Head of caudate nucleus (tissue), 42 donors: ENCODE measurements at places on chromosomes 3 and 15.

- DNase-seq, result no peak
Observed at GRCh38 chr3:43417133-43417532, 130.8 kb downstream of the SNRK start.

DNA sequence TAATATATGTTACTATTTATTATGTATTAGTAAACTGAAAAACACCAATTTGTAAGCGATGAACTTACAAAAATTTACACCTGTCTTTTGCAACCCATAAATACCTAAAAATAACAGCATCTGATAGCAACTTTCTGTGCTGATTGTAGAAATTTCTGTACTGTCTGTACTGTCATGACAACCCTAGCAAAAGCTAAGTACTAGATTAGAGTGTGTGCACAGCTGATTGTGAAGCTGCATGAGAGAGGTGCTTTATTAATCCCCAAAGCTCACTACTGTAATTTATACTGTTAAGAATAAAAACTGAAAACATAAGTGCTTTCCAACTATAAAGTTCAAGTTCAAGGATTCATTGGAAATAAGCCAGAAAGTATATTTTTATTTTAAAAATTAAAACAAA, 815 bp downstream of the BCL2A1 start:
- DNase-seq, result no peak

DNA sequence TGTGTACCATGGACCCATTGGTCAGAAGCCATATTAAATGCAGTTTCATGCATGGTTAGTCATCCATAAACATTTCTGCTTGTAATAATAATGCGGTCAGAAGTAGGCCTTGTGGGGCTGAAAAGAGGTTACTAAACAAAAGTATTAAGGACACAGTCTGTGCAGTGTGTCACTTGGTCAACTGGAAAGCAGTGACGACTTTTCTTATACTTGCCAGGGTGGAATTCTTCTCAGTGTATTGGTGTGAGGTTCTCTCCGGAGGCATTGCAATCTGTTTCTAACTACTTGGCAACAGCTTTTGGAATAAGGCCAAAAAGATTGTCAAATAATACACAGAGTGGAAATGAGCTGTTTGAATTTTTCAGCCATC, 46.8 kb downstream of the CHL1 start:
- no peak for DNase-seq

- no peak for DNase-seq
Observed at GRCh38 chr15:79381593-79381992, 50.5 kb upstream of the MINAR1 start.

DNA sequence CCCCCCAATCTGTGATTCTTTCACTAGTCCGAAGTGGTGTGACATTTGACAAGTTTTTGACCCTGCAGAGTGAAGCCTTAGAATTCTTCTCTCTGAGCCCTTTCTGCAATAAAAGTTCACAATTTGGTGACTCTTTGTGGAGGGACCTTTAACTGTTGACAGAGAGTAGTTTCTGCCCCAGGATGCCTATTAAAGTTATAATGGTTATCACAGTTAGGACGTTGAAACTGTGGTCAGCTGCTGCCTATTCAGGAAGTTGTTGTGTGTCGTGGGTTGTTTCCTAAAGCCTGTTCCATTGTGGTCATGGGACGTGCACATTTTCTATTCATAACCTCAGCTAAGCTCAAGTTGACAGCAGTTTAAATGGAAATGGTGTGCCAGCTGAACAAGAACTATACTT, 274.5 kb downstream of the NEK10 start:
- no peak for DNase-seq

GRCh38 chr3:65037861-65038260, 350.1 kb upstream of the ADAMTS9 start:
- DNase-seq, result no peak

DNA sequence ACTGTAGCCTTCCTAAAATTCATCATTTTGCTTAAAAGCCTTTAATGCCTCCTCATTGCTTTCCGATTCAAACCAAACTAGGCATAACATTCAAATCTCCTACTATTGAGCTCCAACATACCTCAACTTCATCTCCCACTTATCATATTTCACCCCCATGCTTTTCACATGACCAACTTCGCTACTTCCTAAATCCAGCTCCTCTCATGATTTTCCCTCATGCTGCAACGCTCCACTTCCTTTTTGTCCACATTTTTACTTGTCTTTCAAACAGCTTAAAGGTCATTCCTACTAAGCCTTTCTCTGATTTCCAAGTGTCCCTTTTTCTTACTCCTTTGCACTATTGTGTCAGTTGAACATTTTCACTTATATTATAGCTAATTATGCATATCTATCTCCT, 20.3 kb upstream of the ANXA2 start:
- no peak for DNase-seq

GRCh38 chr3:79586232-79586631, 181.6 kb downstream of the ROBO1 start:
- no peak for DNase-seq

- DNase-seq, result no peak
Observed at GRCh38 chr15:38668898-38669391, 104.3 kb upstream of the RASGRP1 start.

DNA sequence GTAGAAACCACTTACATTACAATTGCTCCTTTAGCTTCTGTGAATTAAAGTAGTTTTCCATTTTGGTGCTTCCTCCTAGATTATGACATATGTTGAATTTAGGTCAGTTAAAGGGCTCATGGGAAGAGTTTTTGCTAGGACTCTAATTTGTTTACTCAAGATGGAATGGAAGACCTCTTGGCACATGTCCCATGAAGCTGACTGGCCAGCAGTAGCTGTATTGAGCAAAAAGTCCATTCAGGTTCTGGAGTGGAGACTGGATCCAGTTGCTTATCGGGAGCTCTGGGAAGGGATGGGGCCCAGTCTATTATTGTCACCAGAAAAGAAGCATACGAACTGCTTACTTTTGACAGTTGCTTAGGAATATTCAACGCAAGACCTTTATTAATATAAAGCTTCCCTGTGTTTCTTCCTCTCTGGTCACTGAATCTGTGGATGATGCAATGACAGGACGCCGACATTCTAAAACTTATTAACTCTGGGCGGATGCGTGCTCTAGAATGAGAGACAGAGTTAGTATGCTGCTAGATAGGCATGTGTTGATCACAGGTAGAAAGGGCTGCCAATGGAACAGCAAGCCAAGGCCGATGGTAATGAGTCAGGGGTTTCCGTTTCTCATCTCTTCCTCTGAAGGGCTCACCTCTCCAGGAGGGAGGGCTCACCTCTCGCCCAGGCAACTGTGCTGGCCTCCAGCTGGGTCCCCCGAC, 155.8 kb downstream of the NR1D2 start:
- DNase-seq, result no peak

DNA sequence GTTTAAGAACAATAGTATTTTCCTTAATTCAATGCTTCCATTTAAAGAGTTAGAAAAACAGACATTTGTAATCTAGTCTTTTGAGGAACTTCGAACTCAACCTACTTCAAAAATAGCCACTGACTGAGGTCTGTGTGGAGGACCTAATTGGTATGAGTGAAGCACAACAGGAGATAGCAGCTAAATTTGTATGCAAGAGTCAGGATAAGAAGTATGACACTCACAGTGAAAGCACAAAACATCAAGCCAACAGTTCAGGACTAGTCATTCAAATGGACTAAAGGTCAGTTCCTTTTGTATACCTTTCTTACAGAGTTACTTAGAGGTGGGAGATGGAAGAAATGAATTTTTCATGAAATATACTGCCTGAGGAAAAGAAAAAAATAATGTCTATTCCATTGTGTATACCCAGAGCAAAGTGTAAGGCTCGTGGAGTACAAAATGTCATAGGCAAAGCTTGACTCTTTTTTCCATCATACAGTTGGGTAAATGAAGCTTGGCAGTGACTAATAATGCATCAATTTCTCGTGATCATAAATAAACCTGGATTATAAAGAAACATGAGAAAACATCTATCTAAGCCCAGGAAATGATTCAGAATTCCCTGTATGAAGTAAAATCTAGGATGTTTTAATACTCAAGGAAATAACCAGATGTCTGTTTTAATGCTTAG, 1005.2 kb upstream of the CADM2 start:
- no peak for DNase-seq

DNA sequence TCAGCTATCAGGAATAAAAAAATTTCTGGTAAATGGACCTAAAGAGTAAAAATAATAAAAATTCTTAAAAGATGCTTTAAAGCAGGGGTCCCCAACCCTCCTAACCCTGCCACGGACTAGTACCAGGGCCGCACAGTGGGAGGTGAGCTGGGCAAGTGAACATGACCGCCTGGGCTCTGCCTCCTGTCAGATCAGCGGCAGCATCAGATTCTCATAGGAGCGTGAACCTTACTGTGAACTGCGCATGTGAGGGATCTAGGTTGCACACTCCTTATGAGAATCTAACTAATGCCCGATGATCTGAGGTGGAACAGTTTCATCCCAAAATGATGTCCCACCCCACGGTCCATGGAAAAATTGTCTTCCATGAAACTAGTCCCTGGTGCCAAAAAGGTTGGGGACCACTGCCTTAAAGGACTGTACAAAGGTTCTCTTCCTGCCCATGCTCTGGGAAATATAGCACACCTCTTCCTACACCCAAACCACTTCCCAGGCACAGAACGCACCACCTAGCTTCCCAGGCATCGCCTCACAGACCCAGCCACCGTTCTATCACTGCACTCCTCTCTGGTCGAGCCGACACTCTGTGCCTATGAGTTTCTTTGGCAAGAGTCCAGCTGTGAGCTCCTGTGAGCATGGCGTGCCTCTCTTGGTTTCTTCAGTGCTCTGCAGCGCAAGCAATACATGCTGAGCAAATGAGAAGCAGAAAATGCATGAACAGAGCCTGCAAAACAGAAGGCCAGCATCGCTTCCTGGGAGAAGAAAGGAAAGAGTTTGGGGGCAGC, 104.9 kb downstream of the OCA2 start:
- no peak for DNase-seq

DNA sequence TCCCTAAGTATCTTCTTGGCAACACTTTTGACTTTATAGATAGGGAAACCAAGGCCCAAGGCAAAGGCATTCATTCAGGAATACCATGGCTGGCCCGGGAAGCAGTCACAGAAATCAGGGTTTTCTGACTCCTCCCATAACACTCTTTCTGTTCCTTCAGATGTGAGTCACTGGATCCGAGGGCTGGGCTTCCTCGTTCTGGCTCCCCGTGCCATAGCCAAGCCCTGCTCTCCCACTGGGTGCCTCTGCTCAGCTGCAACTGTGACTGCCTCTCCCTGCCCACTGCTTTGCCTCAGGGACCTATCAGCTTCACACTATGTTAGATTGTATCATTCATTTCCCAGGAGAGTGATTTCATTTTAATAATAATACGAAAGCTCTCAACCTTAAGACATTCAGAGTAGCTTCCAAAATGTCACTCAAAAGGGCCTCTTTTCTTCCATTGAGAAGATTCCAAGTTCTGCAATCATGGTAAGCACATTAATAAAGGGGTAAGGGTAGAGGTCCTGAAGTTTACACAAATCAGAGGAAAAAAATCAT, 50.2 kb downstream of the GABRB3 start:
- DNase-seq, result peak; percentile 72

GRCh38 chr3:217948-218347, 21.4 kb downstream of the CHL1 start:
- no peak for DNase-seq

- DNase-seq, result no peak
Observed at GRCh38 chr3:150407051-150407807, 869 bp upstream of the TSC22D2 start.

- DNase-seq, result no peak
Observed at GRCh38 chr3:40718681-40719080, 193.9 kb downstream of the ZNF621 start.

GRCh38 chr15:88076328-88076727, 180.2 kb downstream of the NTRK3 start:
- no peak for DNase-seq

DNA sequence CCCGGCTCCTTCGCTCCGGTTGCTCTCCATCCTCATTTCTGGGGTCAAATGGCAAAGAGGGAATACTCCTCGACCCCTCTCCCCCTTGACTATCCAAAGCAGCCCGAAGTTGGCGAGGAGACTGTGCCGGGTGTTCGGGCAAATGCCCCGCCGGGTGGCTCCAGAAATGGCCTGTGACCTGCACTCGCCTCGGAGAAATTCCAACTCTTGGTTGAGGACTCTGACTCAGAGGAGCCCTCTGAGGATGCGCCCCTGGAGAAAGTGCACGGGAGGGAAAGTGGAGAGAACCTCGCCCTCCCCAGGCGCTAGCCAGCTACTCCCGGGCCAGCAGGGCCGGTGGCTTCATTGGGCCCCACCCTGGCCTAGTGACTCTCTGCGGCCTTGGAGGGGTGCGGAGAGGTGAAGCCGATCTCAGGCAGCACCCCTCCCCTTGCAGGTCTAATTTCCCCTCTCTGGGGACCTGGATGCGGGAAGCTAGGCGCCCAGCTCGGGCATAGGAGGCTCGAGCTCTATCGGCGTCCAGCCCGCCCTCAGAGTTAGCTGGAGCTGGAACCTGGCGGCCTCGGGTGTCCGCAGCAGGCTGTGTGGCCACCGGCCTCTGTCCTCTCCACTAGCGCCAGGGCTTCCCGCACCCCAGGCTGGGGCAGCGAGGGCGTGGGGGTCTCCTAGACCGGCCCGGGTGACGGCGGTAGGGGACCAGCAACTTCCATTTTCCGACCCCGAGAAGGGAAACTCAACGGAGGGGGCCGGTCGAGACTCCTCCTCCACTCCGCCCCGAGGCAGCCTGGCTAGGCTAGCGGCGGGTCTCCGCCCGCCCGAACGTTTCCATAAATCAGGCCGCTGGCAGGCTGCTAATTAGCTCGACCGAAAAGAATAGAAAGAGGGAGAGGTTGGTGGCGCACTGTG, 29.4 kb downstream of the NR2F2 start:
- no peak for DNase-seq

GRCh38 chr15:71153823-71154524, 38.7 kb downstream of the THSD4 start:
- no peak for DNase-seq

DNA sequence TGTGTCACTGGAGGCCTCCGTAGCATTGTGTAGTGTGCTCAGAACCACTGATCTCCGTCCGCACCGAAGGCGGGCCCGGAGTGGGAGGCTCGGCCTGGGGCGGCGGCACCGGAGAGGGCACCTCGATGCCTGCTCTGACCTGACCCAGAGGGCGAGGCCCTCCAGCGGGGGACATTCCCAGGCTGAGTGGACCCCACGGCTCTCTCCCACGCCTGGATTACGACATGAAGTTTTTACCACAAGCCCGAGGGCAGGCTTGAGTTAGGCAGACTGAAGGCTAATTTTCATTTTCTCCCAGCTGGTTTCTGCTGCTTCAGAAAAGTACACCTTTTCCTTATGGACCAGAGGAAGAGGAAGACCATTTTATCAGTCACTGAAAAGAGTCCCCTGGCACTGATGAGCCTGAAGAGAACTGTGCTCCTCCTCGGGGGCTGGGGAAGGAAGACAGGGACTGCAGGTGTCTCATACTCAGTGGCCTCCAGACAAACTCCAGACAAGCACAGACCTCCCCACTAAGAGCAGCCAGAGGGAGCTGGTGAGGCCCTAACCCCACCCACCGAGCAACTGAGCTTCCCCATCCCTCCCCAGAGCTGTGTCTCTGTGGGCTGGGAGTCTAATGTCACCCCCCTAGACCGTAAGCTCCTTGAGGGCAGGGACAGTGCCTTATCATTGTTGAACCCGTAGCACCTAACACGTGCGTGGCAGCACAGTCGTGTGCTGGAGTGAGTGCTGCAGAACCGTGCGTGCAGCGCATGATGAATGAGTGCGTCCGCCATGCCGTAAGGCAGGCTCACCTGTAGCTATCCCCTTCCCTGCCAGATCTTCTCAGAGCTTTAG, 74.5 kb upstream of the BLM start:
- DNase-seq, result no peak

GRCh38 chr15:60184579-60184978, 180.5 kb downstream of the FOXB1 start:
- DNase-seq, result no peak
